Panc1 (cell line): ENCODE measurements at places on chromosomes 12 and 14.

DNA sequence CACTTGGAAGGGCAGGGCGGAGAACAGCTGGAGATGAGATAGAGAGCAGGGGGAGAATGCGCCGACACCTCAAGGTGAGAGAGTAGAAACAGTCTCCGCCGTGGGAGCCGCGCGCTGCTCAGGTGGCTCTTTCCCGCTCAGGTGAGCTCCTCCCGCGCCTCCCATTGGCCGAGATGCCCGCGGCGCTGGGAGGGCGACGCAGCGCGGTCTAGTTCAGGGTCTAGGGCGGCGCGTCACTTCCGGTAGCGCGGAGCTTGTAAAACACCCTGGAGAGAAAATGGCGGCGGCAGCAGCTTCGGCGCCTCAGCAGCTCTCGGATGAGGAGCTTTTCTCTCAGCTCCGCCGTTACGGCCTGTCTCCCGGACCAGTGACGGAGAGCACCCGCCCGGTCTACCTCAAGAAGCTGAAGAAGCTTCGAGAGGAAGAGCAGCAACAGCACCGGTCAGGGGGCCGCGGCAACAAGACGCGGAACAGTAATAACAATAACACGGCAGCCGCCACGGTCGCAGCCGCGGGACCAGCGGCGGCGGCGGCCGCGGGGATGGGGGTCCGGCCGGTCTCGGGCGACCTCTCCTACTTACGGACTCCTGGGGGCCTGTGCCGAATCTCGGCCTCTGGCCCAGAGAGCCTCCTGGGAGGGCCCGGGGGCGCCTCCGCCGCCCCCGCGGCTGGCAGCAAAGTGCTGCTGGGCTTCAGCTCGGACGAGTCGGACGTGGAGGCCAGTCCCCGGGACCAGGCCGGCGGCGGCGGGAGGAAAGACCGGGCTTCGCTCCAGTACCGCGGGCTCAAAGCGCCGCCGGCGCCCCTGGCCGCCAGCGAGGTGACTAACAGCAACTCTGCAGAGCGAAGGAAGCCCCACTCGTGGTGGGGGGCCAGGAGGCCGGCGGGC lies at the start of gene LEMD3:
Gene LEMD3 (plus strand): TSS at position 264 of the 889 bp plus-strand sequence. CDS start 14 bp downstream, at position 278.
- DNase-seq, result peak; percentile 46

- no peak for DNase-seq
These were observed 91.1 kb upstream of the ARID2 start for GRCh38 chr12:45638386-45638785.

GRCh38 chr14:95329941-95330340 lies 10.2 kb upstream of the CLMN start:
- DNase-seq, result no peak

GRCh38 chr12:10214136-10214894 lies 1.6 kb downstream of the GABARAPL1 start:
- no peak for DNase-seq

- no peak for DNase-seq
These were observed 150.9 kb downstream of the TTC6 start for GRCh38 chr14:37746140-37746832.

GRCh38 chr12:26058818-26059217 lies 66.0 kb downstream of the BHLHE41 start:
- no peak for DNase-seq

GRCh38 chr14:79896009-79896408 lies 315.3 kb downstream of the DIO2 start:
- no peak for DNase-seq

DNA sequence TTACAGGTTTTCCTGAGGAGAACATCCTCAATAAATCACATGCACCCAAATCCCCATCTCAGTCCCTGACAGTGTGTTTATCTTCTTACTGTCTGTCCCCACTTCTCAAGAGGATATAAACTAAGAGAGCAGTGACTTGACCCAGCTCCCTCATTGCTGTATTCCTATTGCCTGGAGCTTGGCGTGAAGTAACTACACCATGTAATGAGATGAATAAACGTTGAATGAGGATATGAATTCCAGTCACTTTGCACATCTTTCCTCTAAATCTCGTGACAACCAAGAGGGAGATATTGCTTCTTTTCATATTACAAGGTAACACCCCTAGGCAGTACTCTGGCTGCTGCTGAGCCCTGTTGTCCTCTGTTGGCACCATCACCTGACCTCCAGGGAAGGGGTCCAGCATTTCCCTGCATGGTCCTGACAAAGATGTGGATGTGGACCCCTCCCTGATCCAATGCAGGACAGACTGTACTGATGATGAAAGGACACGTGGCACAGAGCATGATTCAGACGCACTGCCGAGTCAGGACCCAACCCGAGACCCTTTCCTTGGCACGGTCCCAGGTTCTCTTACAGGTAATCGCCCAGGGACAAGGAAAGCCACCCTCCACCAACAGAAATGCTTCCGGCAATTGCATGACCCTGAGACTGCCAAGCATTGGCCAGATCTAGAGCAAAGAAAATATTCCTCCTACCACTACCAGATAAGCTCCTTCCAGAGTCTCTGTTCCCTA lies 47.7 kb upstream of the CPM start:
- DNase-seq, result no peak

DNA sequence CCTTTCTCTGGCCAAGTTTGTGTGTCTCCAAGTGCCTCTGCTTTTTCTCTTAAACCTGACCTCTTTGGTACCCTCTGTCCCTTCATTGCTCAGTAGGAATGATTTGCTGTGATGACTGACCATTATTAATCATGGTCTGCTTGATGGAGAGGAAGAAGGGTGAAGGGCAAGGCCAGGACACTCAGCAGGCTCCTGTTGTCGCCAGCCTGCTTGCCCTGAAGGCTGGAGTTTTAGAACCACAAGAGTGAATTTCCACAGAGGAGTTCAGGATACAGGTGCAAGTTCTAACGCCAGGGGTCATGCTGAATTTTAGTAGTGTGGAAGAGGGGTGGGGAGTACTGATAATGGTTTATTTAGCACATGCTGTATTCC lies 2.8 kb upstream of the ITGA5 start:
- no peak for DNase-seq

- DNase-seq, result no peak
These were observed 49.4 kb downstream of the PROX2 start for GRCh38 chr14:74826574-74826973.

DNA sequence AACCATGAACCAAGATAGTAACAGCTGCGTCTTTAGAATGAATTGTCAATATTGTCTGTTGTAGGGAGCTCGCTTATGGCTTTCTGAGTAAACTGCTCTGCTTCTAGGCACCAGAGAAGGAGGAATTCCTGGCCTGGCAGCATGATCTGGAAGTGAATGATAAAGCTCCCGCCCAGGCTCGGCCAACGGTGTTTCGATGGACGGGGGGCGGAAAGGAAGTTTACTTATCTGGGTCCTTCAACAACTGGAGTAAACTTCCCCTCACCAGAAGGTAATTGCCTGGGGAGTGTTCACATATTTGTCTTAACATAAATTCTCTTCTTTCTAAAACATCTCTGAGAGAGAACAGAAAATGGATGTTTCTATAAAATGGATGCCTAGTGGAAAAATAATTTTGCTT lies 4.3 kb downstream of the PRKAB1 start:
- DNase-seq, result no peak

GRCh38 chr12:2429032-2429431 lies 365.7 kb upstream of the FKBP4 start:
- DNase-seq, result no peak

GRCh38 chr12:32034045-32034444 lies 72.6 kb upstream of the BICD1 start:
- DNase-seq, result no peak

- no peak for DNase-seq
These were observed 118.5 kb downstream of the RFLNA start for GRCh38 chr12:124413401-124413800.

DNA sequence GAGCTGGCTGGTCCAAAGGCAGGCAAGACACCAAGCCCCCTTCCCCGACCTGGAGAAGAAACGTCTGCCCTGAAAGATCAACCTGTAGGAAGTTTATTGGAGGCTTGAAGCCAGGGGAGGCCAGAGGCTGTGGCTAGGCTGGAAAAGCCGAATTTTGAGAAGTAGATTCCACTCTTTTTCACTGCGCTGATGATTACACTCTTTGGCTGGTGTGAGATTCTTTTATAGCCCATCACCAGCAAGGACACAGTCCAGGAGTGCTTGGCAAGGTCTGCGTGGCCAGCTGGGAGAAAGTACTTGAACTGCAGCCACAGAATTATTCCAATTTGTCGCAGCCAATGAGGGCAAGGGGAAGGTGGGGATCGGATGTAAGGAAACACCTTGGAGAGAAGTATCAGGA lies 45.0 kb downstream of the SYNE3 start:
- DNase-seq, result no peak

DNA sequence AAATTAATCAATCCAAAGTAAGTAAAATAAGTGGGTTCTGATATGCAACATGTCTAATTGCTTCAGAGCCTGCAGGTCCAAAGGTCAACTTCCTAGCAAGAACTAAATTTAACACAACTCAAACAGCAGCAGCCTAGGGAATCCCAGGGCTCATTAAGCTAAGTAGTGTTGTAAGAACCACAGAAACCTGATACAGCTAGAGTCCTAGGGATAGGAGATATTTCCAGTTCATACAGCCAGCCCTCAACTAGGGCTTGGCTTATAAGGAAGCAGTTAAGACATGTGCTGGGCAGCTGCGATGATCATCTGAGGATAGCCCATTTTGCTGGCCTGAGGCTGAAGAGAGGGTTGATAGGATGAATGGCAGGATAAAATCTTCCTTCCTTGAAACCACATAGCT lies at the start of gene OR4Q3:
Gene OR4Q3 (plus strand): TSS at position 316 of the 400 bp plus-strand sequence.
- no peak for DNase-seq

- DNase-seq, result no peak
These were observed 69.1 kb downstream of the PPP2R5E start for GRCh38 chr14:63474111-63474510.

GRCh38 chr14:94545131-94545841 lies 16.0 kb upstream of the SERPINA4 start:
- no peak for DNase-seq

GRCh38 chr12:60704171-60704914 lies 1108.5 kb downstream of the SLC16A7 start:
- no peak for DNase-seq

GRCh38 chr12:109250523-109250922 lies 58.6 kb downstream of the FOXN4 start:
- no peak for DNase-seq

DNA sequence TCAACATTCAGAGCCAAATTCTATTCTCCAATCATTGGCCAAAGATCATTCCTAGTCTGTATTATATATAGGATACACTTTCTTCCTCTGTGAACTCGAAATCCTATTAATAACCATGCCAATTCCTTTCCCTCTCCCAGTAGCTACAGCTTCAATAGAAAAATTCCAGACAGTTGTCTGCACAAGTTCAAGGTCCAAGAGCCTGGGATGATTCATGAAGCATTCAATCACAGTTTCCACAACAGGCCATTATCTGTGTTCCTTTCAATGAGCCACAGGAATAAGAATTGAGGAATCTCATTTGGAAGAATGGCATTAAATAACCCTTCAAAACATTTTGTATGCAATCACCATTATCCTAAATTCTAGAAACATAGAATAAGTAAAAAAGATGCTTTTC lies 437.4 kb downstream of the RMST start:
- DNase-seq, result no peak
